ENCODE measurements at places on chromosomes 13 and 19. TPM values are rescaled to one million over a fixed set of nuclear protein-coding genes. Genes with fewer than 3 reads are reported as not detected.

The FUT1 gene
- total RNA-seq, result 1.0 TPM

The IQCN gene
- total RNA-seq, result 1.3 TPM

The ZNF837 gene
- total RNA-seq, result 1.5 TPM

The CGB7 gene
- total RNA-seq, result 1.3 TPM

The KLF5 gene
- total RNA-seq, result 14.0 TPM

The LYPD4 gene
- total RNA-seq, result not detected

The NCAN gene
- not detected for total RNA-seq

The TMEM59L gene
- total RNA-seq, result 2.1 TPM

The ZNF580 gene
- 10.9 TPM for total RNA-seq

The KIR3DL1 gene
- total RNA-seq, result not detected

The C13orf46 gene
- 0.44 TPM for total RNA-seq

The RHPN2 gene
- 0.66 TPM for total RNA-seq

The SULT2A1 gene
- not detected for total RNA-seq

The GIPC3 gene
- 2.3 TPM for total RNA-seq

The PSG11 gene
- total RNA-seq, result not detected

The COMMD6 gene
- 220 TPM for total RNA-seq

The SHC2 gene
- total RNA-seq, result 7.3 TPM

The LILRA5 gene
- 23.3 TPM for total RNA-seq

The ZNF729 gene
- total RNA-seq, result not detected

The NANOS3 gene
- not detected for total RNA-seq

The FPR2 gene
- 0.82 TPM for total RNA-seq

The PSG7 gene
- total RNA-seq, result not detected

The FFAR1 gene
- total RNA-seq, result not detected

The RYR1 gene
- 2.6 TPM for total RNA-seq

The ZNF506 gene
- total RNA-seq, result 35.7 TPM

The ZNF558 gene
- total RNA-seq, result 32.4 TPM

The NXNL1 gene
- 2.1 TPM for total RNA-seq

The CD79A gene
- total RNA-seq, result not detected

The USHBP1 gene
- total RNA-seq, result 3.4 TPM

The TICAM1 gene
- 9.0 TPM for total RNA-seq

All from subcutaneous adipose tissue (tissue), 4 donors.